ENCODE measurements at places on chromosomes 1 and 21. TPM values are rescaled to one million over a fixed set of nuclear protein-coding genes. Genes with fewer than 3 reads are reported as not detected.

The SERPINC1 gene
- 0.23 TPM for total RNA-seq

The F3 gene
- total RNA-seq, result 0.15 TPM

The FCAMR gene
- not detected for total RNA-seq

The BTG2 gene
- total RNA-seq, result 116 TPM

DNA sequence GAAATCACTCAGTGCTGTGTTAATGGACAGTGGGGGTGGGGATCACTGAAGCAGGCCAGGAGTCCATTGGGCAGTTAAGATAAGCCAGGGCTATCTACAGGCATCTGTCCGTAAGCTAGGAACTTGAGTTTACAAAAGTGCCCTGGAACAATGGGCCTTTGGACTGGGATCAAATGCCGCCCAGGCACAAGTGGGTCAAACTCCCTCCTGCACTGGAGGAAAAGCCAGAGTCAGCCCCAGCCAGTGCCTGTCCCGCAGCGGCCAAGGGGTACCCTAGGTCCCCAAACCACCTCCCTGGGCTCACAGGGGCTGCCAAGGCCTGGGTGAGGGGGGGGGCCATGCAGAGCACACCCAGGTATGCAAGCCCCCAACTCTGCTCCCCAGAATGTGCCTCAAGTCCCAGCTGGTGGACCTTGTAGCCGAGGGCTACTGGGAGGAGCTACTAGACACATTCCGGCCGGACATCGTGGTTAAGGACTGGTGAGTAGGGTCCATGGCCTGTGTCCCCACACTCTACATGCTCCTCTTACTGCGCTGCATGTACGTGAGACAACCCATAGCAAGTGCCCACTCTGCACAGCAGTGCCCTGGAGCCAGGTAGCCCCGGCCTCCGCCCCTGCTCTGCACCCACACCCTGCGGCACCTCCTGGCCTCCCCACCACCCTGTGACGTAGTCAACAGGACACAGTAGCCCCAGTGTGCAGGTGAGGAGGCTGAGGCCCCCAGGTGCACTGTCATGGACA, 7.7 kb downstream of the FBXO6 start:
- H3K27ac ChIP-seq, result no peak overlapping the region
- peaks cover 11% of the 10 kb centered on the region for H3K4me1 ChIP-seq
- no peaks in the 10 kb centered on the region for H3K27me3 ChIP-seq
- peaks cover 35% of the 10 kb centered on the region for H3K36me3 ChIP-seq

DNA sequence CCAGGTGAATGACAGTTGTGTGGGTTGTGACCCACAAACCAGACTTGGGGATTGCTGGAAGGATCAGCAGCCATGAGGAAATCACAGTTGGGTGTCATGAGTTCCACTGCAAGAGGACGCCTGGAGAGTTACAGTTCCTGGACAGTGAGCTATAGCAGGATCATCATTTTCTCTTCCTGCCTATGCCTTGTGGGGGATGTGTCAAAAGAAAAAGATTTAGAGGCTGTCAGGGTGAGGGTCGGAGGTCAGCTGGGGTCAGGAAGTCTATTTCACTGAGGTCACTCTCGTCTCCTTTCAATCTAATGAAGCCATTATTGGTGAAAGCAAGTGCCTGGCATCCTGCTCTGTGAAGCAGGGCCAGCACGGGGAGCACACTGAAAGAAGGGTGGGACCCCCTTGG, 7.0 kb upstream of the LIN28A start:
- no peak overlapping the region for H3K27ac ChIP-seq
- H3K27me3 ChIP-seq, result peaks cover 32% of the 10 kb centered on the region
- H3K36me3 ChIP-seq, result no peaks in the 10 kb centered on the region
- H3K4me3 ChIP-seq, result no peak overlapping the region
- peaks cover 3% of the 10 kb centered on the region for H3K4me1 ChIP-seq

DNA sequence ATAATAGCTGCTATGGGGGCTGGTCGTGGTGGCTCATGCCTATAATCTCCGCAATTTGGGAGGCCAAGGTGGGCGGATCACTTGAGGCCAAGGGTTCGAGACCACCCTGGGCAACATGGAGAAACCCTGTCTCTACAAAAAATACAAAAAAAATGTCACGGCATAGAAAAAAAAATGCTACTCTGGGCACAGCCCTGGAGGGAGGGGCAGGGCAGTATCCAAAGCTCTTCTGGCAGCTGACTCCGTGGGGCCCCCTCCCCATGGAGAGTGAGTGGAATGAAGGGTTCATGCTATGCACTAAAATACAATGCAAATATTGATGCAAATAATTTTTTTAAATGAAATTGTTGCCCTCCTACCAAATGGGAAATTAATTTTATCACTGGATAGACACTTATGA, 78.7 kb downstream of the DESI2 start:
- no peak for DNase-seq
- peaks cover 19% of the 10 kb centered on the region for H3K4me1 ChIP-seq
- peaks cover 5% of the 10 kb centered on the region for H3K36me3 ChIP-seq
- no peak overlapping the region for H3K27ac ChIP-seq
- H3K27me3 ChIP-seq, result peaks cover 48% of the 10 kb centered on the region

- no peaks in the 10 kb centered on the region for H3K4me1 ChIP-seq
- H3K36me3 ChIP-seq, result no peaks in the 10 kb centered on the region
- DNase-seq, result no peak
- no peak overlapping the region for H3K4me3 ChIP-seq
Observed at GRCh38 chr1:61201035-61201434, 118.7 kb downstream of the NFIA start.

DNA sequence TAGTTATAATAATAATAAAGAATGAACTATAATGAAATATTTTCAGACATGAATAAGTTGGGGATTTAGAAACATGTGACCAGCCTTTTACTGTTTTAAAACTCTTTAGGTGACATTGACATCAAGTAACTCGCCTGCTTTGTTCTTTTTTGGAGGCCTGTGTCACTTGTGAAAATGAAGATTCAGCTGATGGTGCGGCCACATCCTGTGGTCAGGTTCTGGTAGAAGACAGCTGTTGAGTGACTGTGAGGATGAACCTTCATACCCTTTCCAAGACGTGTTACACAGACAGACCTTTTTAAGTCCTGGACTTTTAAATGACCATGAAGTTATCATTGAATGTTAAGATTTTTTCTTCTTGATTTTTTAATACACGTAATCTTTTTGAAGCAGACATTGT, 10.3 kb downstream of the UTS2 start:
- H3K4me1 ChIP-seq, result peaks cover 11% of the 10 kb centered on the region
- no peak overlapping the region for H3K4me3 ChIP-seq
- H3K27me3 ChIP-seq, result no peaks in the 10 kb centered on the region
- H3K27ac ChIP-seq, result no peak overlapping the region

- no peak for DNase-seq
- H3K27me3 ChIP-seq, result no peaks in the 10 kb centered on the region
- no peak overlapping the region for H3K27ac ChIP-seq
- H3K4me3 ChIP-seq, result no peak overlapping the region
Observed at GRCh38 chr1:13826009-13826408, 126.0 kb downstream of the PRDM2 start.

DNA sequence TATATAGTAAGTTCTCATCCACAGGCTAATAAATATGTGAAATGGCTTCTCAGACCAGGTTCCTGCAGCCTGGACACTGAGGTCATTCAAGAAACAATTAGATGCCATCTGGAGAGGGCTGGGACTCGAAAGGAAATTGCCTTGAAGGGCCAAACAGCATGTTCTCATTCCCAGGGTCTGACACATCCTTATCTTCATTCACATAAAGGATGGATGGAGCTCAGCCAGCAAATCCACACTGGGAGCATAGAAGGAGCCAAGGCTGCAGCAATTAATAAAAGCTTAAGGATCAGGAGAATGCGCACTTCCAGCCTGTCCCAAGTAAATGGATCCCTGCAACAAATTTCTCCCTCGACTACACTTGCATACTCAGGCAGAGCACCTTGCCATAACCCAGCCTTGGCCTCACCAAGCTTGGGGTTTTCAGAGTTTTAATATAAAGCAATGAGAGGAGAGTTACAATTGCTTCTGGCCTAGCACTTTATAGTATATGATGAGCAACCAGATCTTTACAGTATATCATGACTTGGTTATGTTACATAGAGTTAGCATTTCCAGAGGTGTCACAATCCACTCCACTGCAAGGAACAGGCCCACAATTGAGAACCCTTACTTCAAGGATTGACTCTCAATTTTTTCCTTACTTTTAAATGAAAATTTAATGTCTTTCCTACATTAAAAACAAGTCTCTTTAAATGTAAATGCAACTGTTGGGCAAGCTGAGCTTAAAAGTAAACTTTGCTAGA, 55.9 kb downstream of the BCAR3 start:
- DNase-seq, result no peak
- H3K27me3 ChIP-seq, result peaks cover 4% of the 10 kb centered on the region
- peaks cover 11% of the 10 kb centered on the region for H3K4me1 ChIP-seq

GRCh38 chr1:65734979-65735378, 57.7 kb upstream of the PDE4B start:
- H3K27me3 ChIP-seq, result peaks cover 1% of the 10 kb centered on the region
- DNase-seq, result no peak
- no peaks in the 10 kb centered on the region for H3K4me1 ChIP-seq
- H3K36me3 ChIP-seq, result no peaks in the 10 kb centered on the region

All from activated CD4-positive, alpha-beta memory T cell treated with anti-CD3 and anti-CD28 coated beads, Interleukin-2, amount 10 ng/mL, durations not matched to agents 7 days and 5 days (primary cell).